ENCODE measurements at places on chromosomes 3 and 15.

- DNase-seq = no peak
Observed at GRCh38 chr15:38187630-38188313, 64.9 kb upstream of the SPRED1 start.

DNA sequence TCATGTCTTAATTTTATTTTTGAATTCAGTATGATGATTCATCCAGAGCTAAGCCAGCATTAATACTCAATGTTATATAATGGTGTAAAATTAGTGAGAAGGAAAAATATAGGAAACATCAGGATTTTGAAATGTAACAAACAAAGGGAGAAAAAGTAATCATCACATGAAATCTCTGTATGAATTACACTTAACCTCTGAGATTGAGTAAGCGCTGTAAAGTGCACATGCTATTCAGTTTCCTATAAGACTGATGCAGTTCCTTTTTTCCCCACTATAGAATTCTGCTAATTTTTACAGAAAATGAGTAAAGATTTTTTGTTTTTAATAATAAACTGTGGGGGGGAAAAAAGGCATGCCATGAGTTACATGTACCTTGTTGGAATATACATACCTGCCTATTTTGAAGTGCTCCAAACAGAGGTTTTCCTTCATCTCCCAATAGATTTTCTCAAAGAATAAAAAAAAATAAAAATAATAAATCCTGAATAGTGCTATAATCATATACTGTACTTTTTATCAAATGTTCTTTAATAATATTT, 64.0 kb upstream of the TTBK2 start:
- no peak for DNase-seq

GRCh38 chr3:162139841-162140240, 643.2 kb downstream of the OTOL1 start:
- DNase-seq = no peak

GRCh38 chr3:72517921-72518424, 330.3 kb downstream of the SHQ1 start:
- DNase-seq = no peak

DNA sequence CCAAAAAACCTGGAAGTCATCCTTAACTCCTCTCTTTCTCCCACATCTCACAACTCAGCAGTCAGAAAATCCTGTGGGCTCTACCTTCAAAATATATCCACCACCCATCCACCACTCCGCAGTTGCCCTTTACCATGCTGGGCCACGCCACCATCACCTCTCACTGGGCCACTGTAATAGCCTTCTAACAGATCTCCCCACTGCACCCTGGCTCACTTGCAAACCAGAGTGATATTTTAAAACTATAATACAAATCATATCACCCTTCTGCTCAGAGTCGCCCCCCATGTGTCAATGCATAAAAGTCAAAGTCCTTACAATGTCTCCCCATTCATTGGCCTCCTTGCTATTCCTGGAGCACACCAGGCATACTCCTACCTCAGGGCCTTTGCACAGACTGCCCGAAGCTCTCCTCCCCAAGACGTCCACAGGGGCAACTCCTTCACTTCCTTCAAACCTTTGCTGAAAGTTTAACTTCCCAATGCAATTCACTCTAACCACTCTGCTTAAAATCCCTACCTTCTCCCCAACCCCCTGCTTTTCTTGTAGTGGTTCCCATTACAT, 1.5 kb upstream of the LIPC start:
- no peak for DNase-seq

GRCh38 chr3:106827515-106828213, 549.6 kb upstream of the CCDC54 start:
- no peak for DNase-seq

GRCh38 chr15:40878785-40879184, 4.8 kb upstream of the RHOV start:
- peak; percentile 28 for DNase-seq

GRCh38 chr3:192042116-192042515, 581.2 kb downstream of the PYDC2 start:
- no peak for DNase-seq

GRCh38 chr15:101090428-101090790, 161.4 kb downstream of the CHSY1 start:
- DNase-seq = no peak

DNA sequence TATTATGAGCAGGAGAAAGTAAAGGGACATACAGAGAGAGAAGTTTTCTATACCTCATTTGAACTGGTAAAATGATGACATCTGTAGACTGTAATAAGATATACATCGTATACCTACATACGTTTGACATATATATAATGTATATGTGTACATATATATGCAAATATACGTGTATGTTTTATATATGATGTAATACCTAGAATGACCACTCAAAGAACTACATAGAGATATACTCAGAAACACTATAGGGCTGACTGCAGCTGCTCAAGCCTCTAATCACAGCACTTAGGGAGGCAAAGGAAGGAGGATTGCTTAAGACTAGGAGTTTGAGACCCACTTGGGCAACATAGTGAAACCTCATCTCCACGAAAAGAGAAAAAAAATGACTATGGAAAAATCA, 48.5 kb upstream of the MCTP2 start:
- DNase-seq = no peak

DNA sequence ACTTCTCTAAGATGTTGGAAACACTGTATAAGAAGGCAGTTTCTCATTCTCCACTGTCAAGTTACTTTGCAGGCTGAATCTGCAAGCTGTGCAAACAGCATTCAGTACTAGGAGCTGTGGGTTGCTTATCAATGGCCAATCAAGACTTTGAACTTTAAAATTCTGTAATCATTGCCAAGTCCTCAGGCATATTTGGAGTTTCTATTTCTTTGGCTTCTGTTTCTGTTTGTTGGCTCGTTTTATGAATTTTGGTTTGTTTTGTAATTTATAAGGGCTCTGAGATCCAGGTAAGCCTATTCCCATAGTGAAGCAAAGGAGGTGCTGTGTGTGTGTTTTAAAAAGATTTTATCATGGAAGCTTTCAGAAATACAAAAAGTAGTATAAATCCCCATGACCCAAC, 32.1 kb downstream of the TLNRD1 start:
- no peak for DNase-seq

GRCh38 chr3:126180477-126181397, at the start of gene ALDH1L1:
ALDH1L1 (minus strand) TSS chr3:126180586; CDS start chr3:126160979, 19,607 bp downstream.
- no peak for DNase-seq

DNA sequence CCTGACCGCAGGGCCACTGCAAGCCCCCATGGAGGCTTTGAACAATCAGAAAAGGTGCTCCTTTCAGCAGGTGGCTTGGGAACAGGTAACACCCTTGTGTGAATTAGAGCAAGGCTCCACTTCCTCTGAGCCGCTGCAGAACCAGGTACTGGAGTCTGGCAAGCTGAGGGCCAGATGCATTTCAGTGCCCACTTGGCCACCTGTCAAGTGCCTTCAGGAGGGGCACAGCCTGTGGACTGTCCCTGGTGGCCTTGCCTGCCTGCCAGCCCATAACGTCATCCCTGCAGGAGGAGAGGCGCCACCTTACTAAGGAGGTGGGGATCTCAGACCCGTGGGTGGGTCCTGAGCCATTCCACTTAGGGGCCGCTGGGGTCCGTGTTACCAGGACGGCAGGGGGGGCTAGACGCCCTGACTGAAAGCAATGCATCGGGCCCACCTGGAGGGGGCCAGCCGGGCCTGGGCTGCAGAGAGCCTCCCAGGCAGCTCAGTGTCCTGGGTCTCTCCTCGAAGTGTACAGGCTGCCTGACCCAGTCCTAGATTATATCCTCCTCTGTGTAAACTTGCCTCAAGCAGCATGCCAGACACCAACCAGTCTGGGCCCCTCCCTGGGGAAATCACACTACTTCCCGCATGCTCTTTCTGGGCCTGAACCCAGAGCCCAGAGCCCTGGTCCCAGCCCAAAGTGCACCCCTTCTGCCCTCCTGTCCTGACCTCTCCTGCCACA, 16.1 kb downstream of the SPTBN5 start:
- DNase-seq = no peak

GRCh38 chr15:101108461-101108775, 143.4 kb downstream of the CHSY1 start:
- no peak for DNase-seq

- DNase-seq = no peak
Observed at GRCh38 chr3:158562674-158563073, 8.3 kb upstream of the MLF1 start.

DNA sequence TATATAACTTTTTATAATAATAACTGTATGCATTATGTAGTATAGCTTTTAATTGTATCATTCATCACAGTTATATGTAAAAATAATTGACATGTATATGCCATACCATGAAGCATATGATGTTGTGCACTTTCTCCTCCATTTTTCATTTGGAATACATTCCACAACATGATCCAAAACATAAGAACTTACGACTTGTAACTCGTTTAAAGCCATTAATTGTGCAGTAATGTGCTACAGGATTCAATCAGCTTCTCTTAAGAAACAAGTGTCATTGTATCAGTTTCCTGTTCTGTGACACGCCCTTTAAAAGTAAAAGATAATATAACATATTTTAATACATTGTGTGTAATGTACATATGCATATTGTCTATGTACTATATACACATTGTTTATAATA, 2.2 kb downstream of the C3orf80 start:
- no peak for DNase-seq

DNA sequence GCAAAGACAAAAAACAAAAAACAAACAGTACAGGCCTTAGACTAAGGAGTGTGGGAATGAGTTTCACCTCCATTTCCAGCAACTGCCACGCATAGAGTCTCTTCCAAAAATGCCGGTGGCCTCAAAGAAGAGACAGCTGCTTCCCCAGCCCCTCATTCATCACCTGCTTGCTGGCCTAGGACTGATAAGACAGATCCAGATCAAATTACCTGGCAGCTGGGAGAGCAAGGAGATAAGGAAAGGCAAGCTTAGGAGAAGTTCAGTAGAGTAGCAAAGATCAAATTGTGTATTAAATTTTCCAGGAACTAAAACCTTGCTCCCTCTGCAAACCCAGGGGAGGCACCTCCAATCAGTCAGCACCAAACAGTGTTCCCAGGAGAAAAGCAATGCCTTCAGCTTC, 325.8 kb upstream of the CTNNB1 start:
- no peak for DNase-seq

DNA sequence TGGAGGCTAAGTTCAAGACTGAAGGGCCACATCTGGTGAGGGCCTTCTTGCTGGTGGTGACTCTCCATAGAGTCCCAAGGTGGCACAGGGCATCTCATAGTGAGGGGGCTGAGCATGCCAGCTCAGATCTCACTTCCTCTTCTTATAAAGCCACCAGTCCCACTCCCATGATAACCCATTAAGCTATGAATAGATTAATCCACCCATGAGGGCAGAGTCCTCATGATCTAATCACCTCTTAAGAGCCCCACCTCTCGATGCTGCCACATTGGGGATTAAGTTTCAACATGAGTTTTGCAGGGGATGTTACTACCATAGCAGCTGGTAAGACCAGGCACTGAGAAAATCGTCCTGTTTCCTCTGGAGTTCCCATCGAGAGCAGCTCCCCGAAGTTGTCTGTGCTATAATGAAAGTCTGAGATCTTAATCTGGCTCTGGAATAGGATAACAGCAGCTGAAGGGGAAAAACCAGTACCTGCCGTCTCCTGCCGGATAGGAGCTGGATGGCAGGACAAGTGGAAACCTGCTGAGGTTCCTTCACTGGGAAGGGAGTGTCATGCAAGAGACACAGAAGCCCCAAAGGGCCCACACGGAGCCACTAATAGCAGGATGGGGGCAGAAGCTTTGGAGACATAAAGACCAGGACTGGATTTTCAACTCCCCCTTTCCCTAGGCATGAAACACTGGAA, 79.5 kb upstream of the EPHB3 start:
- DNase-seq = no peak

GRCh38 chr3:119343719-119344118, 49.5 kb downstream of the ARHGAP31 start:
- no peak for DNase-seq

DNA sequence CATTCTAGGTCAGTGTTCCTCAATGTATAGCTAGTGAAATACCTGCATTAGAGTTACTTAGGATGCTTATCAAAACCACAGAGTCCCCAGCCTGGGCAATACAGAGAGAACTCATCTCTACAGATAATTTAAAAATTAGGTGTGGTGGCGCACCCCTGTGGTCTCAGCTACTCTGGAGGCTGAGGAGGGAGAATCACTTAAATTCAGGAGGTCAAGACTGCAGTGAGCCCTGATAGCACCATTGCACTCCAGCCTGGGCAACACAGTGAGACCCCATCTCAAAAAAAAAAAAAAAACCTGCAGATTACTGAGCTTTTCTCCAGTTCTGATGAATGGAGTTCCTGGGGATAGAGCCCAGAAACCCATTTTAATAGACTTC, 10.1 kb upstream of the MINDY2 start:
- DNase-seq = peak; percentile 15

DNA sequence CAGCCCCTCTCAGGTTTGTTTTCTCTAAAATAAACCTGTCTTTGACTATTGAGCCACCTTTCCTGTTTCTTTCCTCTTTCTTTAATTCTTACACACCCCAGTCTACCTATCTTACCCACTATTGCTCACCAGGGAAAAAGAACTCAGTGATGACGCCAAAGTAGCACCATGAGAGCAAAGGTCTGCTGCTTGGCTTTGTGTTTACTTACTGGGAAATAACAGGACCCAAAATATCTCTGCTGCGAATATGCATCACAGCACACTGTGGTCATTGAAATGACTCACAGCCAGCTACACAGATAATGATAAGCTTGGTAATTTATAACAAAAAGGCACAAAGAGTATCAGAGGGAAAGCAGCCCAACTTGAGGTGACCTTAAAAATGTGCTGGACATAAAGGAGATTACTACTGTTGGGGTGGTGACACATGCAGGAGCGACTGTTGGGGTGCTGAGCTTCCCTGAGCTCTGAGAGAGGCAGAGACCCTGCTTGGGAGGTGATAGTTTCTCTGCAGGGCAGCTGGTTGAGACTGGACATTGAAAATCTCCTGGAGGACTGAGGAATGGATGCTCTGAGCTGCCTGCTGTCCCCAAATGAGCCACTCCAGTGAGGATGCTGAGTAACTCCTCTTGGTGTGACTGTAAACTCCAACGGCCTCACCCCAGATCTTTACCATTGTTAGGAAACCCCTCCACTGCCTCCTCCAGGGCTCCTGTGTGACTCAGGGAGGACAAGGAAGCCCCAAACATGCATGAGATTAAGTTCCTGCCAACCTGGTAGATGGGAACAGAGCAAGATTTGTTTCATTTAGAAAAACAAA, 14.5 kb downstream of the EFCAB12 start:
- no peak for DNase-seq

DNA sequence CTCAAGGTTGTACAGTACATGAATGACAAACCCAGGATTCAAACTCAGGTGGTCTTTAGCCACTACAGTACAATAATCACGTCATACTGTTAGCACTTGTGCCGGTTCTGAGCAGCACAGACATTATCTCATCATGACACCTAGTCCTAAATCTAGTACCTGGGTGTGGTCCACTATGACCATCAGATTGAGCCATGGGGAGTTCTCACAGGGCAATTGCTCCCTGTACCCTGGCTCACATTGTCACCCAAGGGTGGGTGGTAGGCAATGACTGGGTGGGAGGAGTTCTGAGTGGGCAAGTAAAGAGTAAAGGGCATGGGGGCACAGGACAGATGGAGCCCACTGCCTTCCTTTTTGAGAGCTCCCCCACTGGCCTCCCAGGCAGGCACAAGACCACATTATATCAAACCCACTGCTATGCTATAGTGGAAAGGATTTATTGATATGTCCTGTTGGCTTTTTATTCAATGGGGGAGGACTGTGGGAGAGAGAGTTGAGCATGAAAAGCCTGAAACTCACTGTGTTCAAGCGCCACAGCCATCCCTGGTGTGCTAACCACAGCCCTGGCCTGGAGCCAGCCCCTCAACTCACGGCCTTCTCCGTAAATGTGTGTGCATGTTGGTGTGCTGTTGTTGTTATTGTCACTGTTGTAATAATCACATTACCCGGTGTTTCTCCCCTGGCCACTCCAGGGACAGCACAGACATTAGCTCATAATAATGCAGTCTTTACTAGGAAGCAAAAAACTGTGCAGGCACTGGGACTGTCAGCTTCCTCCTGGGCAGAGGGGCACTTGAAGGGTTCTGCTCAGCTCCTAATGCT, 27.3 kb downstream of the ADCY5 start:
- DNase-seq = no peak
